T follicular helper cell (primary cell): ENCODE measurements at places on chromosomes 4 and X.

GRCh38 chr4:153485860-153486259 lies 19.7 kb downstream of the TMEM131L start:
- no peak for DNase-seq

DNA sequence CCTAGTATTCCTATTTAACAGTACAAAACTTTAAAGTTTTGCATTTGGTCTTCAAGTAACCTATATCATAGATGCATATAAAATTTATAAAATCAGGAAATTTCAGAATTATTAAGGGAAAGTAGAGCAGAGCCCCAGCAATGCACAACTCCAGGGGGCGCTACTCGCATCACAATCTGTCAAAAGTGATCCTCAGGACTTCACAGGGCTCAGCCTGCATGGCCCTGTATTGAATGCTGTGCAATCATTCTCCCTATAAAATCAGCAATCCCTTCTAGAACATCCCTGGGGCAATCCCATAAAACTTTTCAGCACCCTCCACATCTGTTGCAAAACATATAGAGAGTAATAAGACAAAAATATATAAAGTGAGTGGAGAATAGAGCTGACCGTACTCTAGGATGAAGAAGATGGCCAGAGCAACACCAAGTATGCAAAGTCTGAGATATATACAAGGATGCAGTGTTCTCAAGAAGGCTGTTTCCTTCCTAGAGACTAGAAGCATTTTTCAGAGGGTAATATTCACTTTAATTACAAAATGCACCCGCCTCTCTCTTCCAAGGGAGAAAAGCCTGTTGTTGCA lies 12.5 kb upstream of the PPARGC1A start:
- DNase-seq: no peak

DNA sequence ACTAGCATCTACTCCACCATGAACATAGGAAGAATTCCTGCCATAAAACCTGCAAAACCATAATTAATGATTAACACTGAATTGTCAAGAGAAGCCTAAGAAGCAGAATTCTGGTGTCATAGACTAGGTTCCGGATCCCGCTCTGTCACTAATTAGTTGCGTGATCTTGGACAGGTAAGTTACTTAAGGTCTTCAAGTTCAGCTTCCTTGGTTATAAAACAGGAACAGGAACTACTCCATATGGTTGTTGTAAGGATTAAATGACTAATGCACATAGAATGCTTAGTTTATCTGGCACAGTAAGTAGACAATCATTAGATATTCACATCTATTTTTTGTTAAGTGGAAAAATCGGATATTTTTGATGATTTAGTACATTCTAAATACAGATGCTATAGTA lies 14.3 kb downstream of the G3BP2 start:
- DNase-seq: no peak

DNA sequence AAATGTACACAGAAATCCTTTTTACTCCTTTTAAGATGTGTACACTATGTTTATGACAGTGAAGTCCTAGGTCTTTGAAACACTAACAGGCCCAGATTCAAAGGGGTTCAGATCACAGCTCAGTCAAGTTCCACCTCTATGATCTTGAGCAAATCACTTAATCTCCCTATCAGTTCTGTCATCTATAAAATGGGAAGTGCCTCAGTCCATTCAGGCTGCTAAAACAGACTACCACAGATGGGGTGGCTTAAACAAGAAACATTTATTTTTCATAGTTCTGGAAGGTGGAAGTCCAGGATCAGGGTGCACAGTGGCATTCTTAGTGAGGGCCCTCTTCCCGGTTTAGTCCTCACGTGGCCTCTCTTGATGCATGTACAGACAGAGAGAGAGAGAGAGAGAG lies 117.1 kb downstream of the CORIN start:
- DNase-seq: no peak

GRCh38 chrX:118562582-118563164 lies 67.1 kb downstream of the DOCK11 start:
- DNase-seq: no peak

- no peak for DNase-seq
Measured at GRCh38 chr4:154441124-154441523, 50.5 kb downstream of the DCHS2 start.

DNA sequence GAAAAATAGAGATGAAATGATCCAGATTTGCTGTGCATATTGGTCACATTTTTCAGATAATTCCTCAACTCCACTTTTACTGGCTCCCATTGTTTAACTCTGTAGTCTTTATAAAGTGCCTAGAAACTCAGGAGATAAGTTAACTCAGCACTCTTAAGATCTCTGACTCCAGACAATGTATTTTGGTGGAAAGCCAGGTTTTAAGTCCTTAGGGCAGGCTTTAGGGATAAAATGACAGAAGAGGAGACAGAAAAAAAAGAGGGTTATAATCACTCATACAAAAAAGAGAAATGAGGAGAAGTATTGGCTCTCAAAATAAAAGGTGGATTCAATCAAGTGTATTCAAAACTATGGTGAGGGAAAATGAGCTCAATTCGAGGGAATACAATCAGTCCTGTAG lies 674.8 kb upstream of the INTU start:
- no peak for DNase-seq

DNA sequence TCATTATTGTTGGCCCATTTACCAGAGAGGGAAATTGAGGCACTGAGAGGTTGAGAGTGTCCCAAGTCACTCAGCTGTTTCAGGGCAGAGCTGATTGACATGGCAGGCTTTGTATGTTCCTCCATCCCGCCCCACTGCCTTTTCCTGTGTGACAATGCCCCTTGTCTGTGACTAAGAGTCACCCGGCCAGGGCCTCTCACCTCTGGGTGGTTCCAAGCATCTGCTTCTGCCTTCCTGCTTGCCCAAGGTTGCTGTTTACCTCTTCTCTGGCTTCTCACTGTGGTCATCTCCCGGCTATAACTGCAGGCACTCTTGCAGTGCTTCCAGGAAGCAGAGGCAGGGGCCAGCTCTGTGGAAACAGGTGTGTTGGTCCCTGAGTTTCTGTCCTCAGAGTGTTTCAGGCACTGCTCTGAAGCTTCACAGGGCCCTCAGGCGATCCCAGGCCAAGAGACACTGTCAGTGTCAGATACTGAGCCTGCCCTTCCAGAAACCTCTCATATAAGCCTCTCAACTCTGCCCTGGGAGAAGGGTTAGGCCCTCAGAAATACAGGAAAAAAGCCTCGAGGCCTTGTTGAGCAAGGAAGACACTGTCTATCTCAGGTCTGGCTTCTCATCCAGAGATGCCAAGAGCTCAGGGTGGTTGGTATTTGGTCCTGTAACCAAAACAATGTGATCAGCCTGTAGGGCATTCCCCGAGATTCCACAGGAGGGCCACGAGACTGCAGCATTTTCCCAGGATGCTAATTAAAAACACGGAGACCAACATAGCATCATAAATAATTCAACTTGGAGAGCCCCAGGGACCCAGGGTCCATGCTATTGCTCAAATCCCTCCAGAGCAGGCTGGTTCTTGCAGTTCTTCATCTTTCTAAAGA lies 42.0 kb upstream of the PROM1 start:
- no peak for DNase-seq

DNA sequence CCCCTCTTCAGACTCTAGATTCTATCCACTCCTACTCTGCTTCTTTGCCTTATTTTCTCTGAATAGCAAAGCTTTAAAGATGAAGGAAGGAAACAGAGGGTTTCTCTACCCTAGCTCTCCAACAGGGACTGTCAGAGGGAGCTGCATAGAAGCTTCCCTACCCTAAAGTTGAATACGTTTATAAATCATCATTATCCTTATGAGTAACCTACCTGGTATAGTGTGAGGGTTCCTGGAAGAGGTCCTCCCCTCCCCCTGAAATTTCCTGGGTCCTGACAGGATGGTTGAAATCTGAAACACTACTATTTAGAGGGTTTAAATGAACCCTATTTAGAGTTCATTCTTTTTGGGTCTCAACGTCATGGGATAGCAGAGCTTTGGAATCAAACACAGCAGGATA lies 187.0 kb upstream of the RBPJ start:
- no peak for DNase-seq

DNA sequence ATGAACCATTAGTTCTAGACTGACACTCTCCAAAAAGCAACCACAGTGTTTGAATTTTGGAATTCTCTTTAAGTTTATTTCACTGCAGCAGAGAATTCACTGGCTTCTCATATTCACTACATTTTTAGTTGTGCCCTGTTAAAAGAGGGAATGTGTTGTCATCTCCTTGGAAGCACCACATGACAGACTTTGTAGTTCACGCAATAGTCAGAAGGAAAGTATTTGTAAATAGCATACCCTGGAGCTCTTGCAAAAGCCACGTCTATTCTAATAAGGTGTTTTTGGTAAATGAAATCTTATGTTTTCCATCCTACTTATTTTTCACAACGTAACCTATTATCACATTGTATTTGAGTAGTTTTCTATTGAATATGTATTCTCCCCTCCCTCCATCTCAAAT lies 25.8 kb downstream of the DOCK11 start:
- no peak for DNase-seq
